Activated CD4-positive, CD25-positive, alpha-beta regulatory T cell treated with anti-CD3 and anti-CD28 coated beads, Interleukin-2, amount 50 U/mL, for 16 hours (primary cell): ENCODE measurements at places on chromosomes 1 and 21.

GRCh38 chr1:202966006-202966898 is 805 bp downstream of the CYB5R1 start:
- no peak for DNase-seq

GRCh38 chr1:167775178-167775577 is 53.4 kb downstream of the MPZL1 start:
- DNase-seq: no peak

- DNase-seq: no peak
These were observed 61.5 kb upstream of the F3 start for GRCh38 chr1:94602802-94603625.

DNA sequence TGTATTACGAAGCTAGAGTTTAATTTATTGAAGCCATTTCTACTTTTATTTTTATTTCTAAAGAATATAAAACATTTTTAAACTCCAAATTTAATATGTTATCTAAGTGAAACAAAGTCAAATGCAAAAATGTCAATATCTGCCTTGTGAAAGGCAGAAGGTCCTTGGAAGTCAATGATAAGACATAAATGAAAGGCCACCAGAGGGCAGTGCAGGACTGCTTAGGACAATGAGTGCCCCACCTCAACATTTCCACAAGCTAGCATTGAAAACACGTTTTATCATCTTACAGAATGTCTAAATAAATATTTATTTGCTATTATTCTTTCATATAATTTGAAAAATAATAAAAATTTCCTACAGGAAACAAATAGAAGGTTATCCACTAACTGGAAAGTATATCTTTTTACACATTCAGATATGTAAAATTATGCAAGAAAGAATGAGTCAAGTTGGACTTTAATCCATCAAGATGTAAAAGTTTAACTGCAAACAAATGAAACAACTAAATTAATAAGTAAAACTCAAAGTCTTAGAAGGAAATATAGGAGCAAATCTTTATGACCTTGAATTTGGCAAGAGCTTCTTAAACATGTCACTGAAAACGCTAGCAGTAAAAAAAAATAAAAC is 140.1 kb upstream of the FMN2 start:
- no peak for DNase-seq

GRCh38 chr1:8858112-8858668 is 20.3 kb downstream of the ENO1 start:
- DNase-seq: no peak

- DNase-seq: no peak
These were observed 223.3 kb downstream of the PTPRU start for GRCh38 chr1:29459620-29459945.

DNA sequence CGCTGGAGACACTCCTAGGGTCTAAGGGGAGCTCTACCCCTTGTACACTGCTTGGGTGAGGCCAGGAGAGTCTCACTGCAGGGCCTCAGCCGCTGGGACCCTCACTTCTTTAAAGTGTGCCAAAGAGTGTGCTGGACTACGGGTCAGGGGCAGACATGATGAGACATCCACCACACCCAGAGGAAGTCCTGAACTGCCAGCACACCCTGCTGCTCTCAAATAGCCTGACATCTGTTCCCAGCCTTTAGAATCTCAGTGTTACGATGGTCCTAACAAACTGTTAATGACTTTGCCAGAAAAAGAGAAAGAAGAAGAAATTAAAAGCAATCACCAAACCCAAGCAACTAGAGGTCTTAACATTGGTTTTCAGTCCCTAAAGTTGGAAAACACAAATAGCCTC is 49.0 kb downstream of the MRPL37 start:
- DNase-seq: no peak

DNA sequence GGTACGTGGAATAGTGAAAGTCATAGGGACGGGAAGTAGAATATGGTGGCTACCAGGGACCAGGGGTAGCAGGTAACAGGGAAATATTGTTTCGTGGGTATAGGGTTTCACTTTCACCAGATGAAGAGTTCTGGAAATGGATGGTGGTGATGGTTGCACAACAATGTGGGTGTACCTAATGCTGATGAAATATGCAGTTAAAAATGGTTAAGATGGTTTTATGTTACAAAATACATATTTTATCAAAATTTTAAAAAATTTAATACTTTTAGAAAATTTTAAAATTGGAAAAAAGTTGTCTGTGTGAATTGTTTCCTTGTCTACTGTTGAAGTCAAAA is 55.5 kb upstream of the TLR5 start:
- no peak for DNase-seq
